ENCODE measurements at places on chromosomes 7 and 10.
A peak's percentile ranks its signal among the peaks of the same experiment; 100 is the strongest.

DNA sequence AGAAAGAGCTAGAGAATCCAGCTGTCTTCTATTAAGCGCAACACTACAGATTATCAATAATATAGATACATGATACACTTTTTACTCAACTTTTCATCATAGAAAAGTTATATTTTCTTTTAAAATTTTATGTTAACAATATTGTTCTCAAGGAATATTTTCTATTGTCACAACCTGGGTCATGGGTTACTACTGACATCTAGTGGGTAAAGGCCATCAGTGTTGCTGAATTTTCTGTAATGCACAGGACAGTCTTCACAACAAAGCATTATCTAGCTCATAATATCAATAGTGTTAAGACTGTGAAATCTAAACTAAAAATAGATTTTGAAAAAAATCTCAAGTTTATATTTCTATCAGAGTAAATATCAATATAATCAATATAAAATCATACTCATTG is 209.8 kb downstream of the ZNF33B start:
- DNase-seq, result peak; percentile 2

- DNase-seq, result no peak
Measured at GRCh38 chr7:151877911-151878835, 1.3 kb upstream of the PRKAG2 start.

DNA sequence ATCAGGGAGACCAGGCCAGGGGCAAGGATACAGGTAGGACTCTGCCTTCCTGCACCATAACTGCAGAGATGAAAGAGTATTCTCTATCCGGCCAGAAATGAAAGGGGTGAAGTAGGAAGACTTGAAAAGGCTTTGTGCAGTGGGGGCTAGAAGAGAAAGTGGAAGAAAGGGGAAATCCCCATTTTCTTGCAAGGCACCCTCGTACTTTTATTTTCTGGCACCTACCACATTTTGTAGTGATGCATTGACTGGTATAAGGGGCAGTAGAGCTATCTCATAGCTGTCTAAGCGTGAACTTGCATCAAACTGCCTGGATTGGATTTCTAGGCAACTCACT is 752 bp upstream of the CAMK2G start:
- no peak for DNase-seq

DNA sequence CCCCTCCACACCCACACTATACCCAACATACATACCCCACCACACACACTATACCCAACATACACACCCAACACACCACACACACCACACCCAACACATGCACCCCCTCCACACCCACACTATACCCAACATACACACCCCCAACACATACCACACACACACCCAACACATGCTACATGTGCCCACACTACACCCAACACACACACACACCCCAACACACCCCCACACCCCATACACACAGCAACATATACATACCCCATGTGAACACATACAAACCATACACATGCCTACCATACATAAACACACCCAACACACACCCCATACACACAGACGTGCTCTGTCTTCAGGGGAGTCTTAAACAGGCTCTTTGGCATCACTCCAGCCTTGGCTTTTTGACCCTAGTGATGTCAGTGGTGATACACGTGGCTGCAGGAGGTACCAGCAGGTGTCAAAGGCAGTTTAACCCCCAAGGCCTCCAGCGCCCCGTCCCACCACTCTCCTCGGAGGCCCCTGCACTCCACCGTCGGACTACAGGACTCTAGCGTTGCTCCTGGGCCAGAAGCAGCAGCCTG is 73.4 kb downstream of the HIPK2 start:
- DNase-seq, result no peak

DNA sequence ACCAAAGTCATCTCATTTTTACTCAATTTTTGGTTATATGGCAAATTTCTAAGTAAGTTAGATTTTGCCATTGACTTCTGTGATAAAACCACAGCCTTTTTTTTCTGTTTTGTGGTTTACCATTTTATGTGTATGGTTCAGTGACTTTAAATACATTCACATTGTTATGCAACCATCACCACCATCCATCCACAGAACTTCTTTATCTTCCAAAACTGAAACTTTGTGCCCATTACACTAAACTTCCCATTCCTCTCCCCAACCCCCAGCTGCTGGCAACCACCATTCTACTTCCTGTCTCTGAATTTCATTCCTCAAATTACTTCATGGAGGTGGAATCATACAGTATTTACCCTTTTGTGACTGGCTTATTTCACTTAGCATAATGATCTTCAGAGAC is 280.4 kb upstream of the TCERG1L start:
- no peak for DNase-seq

GRCh38 chr10:43945094-43945730 is 296.5 kb upstream of the ZNF32 start:
- no peak for DNase-seq

DNA sequence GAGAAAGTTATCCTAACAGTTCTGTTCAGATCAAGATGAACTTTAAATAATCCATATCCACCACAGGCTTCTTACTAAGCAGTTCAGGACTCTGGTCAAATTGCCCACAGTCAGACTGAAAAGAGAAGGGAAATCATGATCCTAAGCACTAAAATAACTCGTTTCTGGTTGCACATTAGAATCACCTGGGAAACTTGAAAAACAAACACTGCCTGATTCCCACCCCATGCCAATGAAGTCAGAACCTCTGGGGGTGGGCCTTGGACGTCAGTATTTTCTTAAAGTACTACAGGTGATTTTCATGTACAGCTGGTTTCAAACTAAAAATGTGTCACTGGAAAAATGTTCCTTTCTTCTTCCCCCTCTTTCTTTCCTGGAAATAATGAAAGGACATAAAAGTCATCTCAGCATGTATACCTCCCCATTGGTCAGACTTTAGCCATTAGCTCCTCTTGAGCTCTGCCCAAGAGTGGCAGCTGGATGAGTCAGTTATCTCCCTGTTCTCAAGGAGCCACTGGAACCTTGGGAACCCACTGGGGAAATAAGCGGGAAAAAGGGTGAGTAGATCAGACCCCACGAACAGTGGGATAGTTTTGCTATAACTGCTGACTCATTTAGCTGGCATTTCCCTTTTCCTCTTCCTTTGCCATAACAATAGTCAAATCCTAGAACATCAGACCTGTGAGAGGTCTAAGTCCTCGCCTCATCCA is 75.3 kb upstream of the IL6 start:
- peak; percentile 45 for DNase-seq

GRCh38 chr10:14008740-14009080 is 322.0 kb downstream of the FRMD4A start:
- no peak for DNase-seq
